ENCODE measurements at places on chromosomes 1 and 21.

GRCh38 chr1:56838759-56839158, 15.8 kb upstream of the C8A start:
- DNase-seq: no peak

DNA sequence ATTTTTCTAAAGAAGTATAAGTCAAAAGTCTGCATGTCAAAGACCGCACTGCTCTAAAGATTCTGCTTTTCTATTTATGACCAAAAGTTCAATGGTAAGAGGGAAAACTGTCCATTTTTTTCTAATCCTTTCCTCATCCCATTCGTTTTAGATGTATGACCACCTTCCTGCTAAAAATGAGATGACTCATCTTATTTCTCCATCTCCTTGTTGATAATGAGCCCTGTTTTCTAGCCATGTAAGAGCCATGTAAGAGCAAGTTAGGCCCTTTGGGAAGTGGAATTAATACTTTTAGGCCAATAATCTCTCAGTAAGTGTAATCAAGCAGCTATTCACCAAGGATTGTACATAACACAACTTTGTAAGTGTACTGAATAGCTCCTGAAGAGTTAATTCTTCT, 475.6 kb upstream of the B3GALT2 start:
- DNase-seq: no peak

GRCh38 chr1:111719674-111720132, 19.5 kb downstream of the INKA2 start:
- DNase-seq: no peak

DNA sequence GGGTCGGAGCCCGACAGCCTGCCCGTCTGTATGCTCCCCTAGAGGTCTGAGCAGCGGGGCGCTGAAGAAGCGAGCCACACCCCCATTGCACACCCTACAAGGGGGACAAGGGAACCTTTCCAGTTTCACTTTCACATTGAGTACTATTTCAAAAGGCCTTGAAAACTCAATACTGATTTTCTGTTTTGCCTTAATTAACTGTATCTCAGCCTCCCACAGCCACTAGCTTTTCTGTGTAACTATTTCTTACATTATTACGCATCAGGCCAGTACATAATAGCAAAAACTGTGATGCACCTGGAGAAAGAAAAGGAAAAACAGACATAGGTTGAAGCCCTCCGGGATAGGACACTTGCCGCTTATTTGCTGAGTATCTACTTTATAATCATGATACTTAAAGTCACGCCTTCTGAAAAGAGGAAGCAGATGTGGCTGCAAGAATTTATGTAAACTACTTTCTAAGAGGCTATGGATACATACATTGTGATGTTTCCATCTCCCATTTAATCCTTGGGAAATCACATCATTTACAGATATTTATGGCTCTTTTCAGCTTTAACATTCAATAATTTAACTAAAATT, 1719.5 kb downstream of the MRPL39 start:
- DNase-seq: no peak

DNA sequence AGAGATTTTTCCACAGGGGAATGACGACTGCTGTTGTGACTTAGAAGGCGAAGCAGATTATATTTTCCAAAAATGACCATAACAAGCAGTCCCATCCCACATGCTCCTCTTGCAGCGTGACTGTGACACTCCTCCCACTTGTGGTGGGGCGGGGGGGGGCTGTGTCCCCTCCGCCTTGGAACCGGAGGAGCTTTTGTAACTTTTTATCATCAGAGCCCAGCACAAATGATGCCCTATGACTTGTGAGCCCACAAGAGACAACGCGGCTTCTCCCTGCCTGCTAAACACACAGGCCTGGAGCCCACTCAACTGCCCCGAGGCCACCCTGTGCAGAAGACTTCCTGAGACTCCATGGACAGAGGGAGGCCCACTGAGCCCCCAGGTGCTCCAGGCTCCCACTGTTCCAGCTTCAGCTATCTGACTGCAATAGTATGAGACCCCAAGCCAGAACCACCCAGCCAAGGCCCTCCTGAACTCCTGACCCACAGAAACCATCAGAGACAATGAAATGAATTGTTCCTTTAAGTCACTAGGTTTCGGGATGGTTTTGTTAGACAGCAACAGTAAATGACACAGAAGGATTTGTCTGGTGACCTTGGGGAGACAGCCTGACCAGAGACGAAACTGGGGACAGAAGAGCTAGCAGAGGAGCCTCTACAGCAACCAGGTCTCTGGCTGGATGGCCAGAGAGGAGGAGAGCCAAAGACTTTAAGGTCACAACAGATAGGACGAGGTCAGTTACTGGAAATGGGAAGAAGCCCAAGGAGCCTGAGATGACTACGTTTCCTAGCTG, 58.8 kb downstream of the CAPZB start:
- DNase-seq: no peak

DNA sequence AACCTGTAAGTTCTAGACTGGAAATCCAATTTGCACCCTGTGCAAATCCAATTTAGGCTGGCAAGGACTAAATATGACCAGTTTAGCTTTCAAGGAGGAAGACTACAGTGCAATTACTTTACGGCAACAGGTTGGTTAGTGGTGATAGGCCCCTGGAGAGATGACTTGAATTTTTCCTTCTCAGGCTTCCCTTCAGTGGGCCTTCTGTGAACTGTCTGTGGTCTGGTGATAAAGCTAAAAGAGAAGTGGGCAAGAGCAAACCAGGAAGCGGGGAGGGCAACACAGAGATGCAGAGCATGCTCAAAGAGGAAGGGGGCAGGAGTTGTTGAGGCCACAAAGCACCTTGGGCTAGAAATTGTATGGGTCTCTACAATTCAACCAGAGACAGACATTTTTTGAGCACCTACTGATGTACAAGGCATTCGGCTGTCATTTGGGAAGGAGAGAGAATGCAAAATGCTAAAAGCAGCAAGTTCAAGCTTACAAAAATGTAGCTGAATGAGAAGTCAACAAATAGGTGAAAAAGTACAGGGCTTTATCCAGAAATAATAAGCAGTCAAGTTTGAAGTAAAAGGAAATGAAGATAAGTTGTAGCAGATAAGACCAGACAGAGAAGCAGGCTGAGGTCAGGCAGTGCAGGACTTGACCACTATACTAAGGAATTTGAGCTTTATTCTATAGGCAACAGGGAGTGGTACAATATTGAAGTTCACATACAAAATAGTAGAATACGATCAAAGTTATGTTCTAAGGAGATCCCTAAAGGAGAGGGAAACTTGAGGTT, 23.9 kb downstream of the INPP5B start:
- no peak for DNase-seq

- DNase-seq: no peak
Observed at GRCh38 chr1:19869929-19870328, 12.3 kb upstream of the OTUD3 start.

- no peak for DNase-seq
Observed at GRCh38 chr1:45928486-45929205, 125.2 kb downstream of the MAST2 start.

GRCh38 chr1:208208132-208208487, 36.1 kb downstream of the PLXNA2 start:
- DNase-seq: no peak

Data from left renal pelvis (tissue), 4 donors.